ENCODE measurements at places on chromosomes 11 and 22. TPM values are rescaled to one million over a fixed set of nuclear protein-coding genes. Genes with fewer than 3 reads are reported as not detected.

- DNase-seq, result no peak
Observed at GRCh38 chr11:108486331-108486730, 11.9 kb downstream of the POGLUT3 start.

GRCh38 chr11:2798951-2799761, 86.4 kb downstream of the CDKN1C start:
- DNase-seq, result no peak

- no peak for DNase-seq
Observed at GRCh38 chr22:33300165-33300564, 242.0 kb upstream of the SYN3 start.

- DNase-seq, result no peak
Observed at GRCh38 chr22:43998679-43999264, 25.3 kb upstream of the PARVB start.

DNA sequence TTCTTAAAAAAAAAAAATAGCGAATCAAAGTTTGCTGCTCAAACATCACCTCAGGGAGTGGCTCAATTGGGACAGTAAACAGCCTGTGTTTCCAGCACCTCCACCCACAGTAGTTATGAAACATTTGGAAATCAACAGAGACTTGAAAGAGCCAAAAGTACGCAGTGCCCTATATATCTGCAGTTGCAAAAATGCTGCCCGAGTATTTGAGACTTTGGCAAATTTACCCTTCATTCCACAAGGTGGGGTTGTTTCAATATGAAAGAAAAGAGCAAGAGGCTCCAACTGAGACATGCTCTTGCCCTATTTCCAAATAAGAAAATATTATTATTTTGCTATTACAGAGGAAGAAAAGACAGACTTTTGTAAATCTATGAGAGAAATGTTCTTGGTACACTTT, 851.1 kb upstream of the RAG2 start:
- DNase-seq, result no peak

GRCh38 chr11:81104051-81104450, 1629.6 kb downstream of the FAM181B start:
- no peak for DNase-seq

- peak; percentile 55 for DNase-seq
Observed at GRCh38 chr11:122159173-122159721, 43.2 kb upstream of the BLID start.

DNA sequence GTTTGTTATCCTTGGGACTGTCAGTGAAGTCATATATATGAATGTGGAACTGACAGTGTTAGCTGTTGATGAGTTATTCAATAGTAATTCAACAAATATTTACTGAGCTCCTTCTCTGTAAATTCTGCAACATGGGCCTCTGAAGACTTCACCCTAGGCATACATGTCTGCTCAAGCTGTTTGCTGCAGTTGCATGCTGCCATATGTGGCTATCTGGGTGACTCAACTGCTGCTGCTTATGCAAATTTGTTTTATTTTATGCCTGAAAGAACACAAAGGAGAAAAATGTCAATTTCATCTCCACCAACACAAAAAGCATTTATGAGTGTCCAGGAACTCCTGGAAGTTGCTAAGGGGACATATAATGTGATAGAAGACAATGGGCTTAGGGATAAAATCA, 417.6 kb downstream of the AASDHPPT start:
- no peak for DNase-seq

DNA sequence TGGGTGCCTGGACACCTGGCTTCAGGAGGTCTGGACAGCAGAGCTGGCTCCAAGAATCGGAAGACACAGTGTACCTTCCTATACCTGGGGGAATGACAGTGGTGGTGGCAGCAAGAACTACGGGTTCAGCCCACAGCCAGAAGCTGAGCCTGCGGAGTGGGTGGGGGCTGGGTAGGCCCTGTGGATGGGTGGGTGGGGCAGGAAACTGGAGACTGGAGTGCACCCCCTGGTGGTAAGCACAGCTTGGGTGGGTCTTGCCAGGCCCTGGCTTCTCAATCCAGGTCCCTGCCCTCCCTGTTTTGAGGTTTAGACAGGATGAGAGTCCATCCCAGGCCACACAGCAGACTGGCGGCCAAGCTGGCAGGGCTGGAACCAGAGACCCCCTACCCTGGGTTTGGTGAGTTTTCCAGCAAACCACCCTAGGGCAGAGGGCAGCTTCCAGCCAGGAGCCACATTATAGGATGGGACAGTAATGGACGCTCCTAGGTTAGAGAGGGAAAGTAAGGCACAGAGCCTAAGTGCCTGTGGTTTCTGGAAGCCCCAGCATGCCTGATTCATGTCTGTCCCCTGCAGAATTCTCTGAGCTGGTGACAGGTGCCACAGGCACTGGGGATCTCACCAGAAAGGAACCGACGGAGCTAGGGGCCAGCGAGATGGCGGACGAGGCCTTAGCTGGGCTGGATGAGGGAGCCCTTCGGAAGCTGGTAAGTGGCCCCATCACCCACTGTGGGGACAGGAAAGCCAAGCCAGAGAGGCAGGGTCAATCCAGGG, 1.7 kb downstream of the SMTN start:
- no peak for DNase-seq

- DNase-seq, result no peak
Observed at GRCh38 chr11:65785319-65786007, 1.4 kb upstream of the OVOL1 start.

DNA sequence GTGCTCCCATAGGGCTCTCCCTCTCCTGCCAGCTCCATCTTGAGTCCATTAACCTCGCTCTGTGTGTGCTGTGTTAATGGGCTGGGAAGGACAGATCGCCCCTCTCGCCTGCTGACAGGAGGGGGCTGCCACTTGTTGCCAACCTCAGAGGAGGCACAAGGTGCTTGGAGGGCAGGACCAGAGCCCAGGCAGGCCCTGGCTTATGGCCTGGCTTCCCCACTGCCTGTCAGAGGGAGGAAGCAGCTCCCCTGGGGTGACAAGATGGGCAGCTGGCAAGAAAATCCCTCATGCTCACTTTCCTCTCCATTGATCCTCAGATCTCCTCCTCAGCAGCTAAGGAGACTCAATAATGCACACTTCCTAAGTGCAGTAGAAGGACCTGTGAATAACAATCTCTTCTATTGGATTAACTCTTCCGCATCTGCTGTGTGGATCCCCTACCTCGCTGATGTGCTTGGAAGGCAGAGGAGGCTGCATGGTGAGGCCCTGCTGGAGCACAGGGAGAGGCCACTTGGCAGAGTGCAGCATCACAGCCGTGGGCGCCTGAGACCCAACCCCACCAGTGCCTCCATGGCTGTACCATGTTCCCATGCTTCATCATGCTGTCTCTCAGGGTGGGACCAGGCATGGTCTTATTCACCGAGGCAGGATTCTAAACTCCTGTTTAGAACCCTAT, 70.3 kb downstream of the TRIM29 start:
- no peak for DNase-seq

DNA sequence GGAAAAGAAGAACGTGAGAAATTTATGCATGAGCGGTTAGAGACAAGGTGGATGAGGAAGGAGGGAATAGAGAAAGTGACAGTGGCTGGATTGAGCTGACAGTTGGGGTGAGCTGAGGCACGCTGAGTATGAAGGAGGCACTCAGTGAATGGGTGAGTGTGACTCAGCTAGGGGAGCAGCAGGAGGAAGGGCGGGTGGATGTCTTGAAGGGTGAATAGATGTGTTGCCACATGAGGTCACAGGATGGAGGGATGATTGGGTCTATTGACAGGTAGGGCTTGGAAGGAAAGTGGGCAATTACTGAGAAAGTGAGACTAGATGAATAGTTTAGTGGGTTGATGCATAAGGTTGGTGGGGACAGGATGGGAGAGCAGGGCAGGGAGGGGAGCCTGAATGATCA, 8.0 kb downstream of the IFITM10 start:
- DNase-seq, result no peak

GRCh38 chr22:49284056-49284784, 543.5 kb downstream of the BRD1 start:
- no peak for DNase-seq

- DNase-seq, result no peak
Observed at GRCh38 chr11:92222701-92223100, 1.9 kb upstream of the FAT3 start.

- DNase-seq, result no peak
Observed at GRCh38 chr22:40491990-40492631, 121.7 kb downstream of the SGSM3 start.

The DCHS1 gene
- 12.0 TPM for total RNA-seq

The NUP160 gene
- total RNA-seq, result 47.1 TPM

The PGAP2 gene
- 16.1 TPM for total RNA-seq

The PYGM gene
- total RNA-seq, result not detected

The OR6A2 gene
- not detected for total RNA-seq

The LSP1 gene
- 0.50 TPM for total RNA-seq

The KRTAP5-1 gene
- total RNA-seq, result not detected

The CLDN5 gene
- total RNA-seq, result not detected

The CCDC89 gene
- total RNA-seq, result 0.26 TPM

The PPP1R14B gene
- total RNA-seq, result 467 TPM

The ASRGL1 gene
- 0.81 TPM for total RNA-seq

The OR51E2 gene
- total RNA-seq, result 0.21 TPM

Data from SJSA1 (cell line).